ENCODE measurements at places on chromosomes 4 and X.

- DNase-seq = no peak
Observed at GRCh38 chr4:8560265-8561047, 19.7 kb upstream of the GPR78 start.

GRCh38 chrX:108438110-108438623 is at the start of gene COL4A6:
TSS of gene COL4A6 (minus strand) at chrX:108438422. CDS start at chrX:108438196, 226 bp downstream.
- no peak for DNase-seq

DNA sequence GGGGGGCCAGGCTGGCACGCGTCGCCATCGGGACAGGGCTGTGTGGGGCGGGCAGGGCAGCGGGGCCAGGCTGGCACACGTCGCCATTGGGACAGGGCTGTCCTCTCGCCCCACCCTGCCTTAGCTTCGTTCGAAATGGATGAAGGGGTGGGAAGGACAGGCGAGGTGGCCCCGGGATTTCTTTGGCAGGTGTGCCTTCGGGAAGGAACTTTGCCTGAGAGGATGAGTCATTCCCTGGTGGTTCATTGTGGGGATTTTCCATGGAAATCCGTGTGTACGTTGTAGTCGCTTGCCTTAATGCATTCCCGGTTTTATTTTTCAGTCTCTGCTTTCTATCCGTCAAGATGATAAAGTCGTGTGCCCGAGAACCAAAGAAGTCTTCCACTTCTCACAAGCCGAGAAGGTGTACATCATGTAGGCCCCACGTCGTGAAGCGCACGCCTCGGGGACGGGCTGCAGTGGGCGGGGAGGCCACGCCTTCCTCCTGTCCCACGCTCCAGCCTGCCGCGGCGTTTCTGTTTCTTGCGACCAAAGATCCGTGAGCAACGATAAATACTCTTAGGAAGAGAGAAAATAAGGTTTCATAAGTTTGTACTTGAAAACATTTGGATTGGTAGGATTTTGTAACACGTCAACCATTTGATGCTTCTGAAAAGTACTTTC is 8.1 kb upstream of the UVSSA start:
- no peak for DNase-seq

GRCh38 chr4:145319751-145320150 is 139.4 kb upstream of the OTUD4 start:
- no peak for DNase-seq

- no peak for DNase-seq
Observed at GRCh38 chr4:4254666-4255065, 6.6 kb upstream of the TMEM128 start.

DNA sequence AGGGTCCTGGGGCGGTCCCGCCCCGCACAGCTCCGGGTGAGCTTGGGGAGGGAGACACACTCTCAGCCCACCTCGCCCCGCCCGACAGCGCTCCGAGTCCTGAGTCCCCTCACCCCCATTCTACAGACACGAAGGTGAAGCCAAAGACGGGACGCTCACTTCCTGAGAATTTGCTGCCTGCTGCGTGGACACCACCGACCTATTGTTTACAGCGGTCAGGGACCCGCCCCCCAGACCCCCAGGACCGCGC is 796 bp upstream of the ZNF141 start:
- no peak for DNase-seq

- no peak for DNase-seq
Observed at GRCh38 chr4:156873799-156874198, 97.8 kb downstream of the PDGFC start.

DNA sequence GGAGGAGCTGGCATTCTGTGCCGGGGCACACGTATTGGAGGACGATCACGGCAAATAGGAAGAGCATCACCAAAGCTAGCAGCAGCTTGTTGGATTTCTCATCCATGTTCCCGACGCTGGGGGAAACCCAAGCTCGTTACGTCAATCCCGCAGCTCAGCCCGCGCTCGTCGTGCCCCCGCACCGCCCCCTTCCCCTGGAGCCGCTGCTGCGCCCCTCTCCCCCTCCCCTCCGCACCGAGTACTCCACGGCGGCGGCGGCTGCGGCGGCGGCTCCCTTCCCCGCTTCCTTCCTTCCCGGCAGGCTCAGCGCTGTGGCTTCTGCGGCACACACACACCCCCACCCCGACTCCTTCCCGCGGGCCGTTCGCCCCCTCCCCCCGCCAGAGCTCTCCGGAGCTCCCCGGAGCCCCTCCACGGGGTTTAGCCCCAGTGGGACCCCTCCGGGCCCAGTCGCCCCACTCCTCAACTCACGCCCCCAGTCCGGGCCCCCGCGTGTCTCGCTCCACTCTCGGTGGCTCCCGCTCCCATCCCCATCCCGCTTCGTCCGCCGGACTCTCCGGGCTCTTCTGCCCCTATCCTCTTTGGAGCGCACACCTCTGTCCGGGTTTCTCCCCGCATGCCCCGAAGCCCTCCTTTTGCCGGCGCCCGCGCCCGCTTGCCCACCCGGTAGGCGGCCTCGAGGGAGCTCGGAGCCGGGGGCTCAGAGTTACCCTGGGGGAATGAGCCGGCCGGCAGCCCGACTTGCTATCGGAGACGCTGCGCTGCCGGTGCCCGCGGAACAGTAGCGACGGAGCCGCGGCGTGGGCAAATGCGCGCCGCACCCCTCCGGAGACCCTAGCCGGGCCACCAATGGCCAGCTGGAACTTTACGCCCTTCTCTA is 978 bp downstream of the HS6ST2 start:
- no peak for DNase-seq

- DNase-seq = no peak
Observed at GRCh38 chr4:15110120-15110571, 107.9 kb downstream of the CPEB2 start.

- DNase-seq = peak; percentile 5
Observed at GRCh38 chr4:104206784-104207183, 287.9 kb downstream of the CXXC4 start.

DNA sequence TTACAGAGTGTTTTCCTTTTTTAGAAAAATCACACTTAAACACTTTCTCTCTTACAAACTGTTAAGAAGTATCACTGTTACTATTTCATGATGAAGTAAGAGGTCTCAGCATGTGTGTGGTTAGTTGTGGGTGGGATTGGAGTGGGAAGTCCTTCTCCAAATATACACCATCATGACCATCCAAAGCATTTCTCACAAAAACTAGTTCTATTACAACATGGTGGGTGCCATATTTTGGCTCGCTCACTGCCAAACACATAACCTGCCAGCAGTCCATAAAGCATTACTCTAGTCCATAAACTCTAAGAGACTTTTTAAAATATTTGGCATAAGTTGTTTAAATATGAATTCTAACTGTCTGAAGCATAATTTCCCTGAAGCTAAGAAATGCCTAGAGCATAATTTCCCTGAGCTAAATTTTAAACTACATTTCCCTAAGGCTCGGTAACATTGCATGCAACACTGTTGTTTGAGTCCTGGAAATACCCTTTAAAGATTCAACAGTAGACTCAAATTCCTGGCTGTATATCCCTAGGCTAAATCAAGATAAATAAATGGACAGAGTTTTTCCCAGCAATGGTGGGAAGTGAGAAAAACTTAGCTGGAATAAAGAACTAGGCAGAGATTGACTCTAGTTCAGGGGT is 415.0 kb upstream of the INTU start:
- no peak for DNase-seq

DNA sequence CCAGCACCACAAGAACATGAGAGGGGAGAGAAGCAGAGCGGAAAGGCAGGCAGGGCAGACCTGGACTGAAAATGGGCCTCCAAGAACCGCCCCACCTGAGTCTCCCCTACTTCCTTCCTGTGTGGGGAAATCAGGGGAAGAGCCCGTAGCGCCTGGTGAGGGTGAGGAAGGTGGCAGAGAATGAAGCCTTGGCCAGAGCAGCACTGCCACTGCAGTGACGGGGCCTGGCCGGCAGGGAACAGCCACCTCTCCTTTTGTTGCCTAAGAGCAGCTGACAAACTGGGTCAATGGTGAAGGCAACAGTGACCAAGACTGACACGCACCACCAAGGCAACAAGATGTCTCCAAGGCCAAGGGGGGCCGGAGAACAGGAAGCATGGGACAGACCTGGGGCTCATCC is 58.4 kb upstream of the CBR4 start:
- DNase-seq = no peak

DNA sequence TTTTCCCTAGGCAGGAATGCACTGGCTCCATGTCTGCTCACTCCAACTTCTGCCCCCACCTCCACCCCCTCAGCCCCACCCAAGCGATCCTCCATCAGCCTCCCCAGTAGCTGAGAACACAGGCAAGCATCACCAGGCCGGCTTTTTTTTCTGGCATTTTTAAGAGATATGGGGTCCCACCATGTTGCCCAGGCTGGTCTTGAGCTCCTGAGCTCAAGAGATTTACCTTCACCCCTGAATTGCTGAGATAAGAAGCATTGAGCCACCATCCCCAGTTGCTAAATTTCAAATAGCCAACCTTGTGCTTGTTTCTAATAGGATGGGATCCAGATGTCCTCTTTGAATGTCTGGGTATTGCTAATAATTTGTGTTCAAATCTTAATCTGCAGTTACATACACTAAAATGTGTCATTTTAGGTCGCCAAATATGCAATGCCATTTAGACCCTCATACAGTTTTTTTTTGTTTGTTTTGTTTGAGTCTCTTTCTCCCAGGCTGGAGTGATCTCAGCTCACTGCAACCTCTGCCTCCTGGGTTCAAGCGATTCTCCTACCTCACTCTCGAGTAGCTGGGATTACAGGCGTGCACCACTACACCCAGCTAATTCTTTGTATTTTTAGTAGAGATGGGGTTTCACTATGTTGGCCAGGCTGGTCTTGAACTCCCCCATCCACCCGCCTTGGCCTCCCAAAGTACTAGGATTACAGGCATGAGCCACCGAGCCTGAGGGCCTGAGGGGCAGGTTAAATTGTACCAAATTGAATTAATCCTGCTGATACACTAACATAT is 8.8 kb downstream of the LARP7 start:
- DNase-seq = no peak

DNA sequence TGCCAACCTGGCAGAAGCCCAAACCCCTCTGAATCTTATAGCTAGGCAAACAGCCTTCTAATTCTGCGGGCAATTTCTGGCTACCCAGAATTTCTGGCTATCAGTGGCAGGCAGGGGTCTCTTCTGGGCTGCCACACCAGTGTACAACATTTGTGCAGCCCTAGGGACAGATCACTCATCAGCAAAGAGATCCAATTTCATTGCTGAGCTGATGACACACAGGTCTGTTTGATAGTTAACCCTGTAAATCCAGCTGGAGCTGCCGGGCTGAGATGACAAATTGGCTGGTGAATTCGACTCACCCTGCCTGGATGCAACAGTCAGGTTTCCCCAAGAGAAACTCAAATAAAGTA is 2.4 kb downstream of the MID1 start:
- peak; percentile 14 for DNase-seq

DNA sequence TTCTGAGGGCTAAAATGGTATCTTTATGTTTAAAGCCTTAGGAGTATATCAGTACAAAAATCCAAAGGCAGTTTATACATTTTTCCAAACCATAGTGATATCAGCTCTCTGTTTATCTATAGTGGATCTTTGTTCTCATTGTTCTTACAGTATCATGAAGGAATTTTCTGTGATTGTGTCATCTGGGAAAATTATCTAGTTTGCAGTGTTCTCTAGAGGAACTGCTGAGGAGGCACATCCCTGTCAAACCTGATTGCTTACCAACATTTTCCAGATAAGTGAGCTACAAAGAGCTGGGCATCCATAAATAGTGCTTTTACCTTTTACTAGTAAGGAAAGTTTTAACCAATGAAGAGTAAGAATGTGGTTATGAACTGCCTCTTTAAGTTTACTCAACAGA is 44.9 kb upstream of the SLC25A31 start:
- no peak for DNase-seq

DNA sequence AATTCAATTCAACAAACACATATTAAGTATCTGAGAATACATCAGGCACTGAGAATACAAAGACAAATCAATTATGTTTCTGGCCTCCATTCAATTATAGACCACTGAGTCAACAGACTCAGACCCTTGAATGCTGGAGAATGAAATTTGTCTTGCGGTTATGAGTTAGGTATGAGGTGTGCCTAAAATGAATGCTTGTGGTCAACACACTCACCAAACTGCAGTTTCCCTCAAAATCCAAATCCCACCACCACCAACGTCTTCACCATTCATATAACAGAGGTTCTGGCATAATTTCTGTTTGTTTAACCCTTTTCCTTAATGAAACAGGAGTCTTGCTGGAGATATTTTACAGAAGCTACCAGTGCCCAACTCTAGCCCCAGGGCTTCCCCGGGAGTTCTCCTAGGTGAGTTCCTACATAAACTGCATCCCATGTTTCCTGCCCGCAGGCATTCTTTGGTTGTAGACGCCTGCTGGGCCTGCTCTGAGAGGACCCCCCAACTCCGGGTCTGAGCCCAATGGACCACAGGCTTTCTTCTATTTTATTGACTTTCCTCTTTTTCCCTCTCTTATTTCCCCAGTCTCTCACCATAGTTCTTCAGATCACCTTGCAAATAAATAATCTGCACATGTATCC is 119.2 kb downstream of the DDX53 start:
- peak; percentile 27 for DNase-seq

- no peak for DNase-seq
Observed at GRCh38 chr4:110119337-110119736, 79.1 kb downstream of the ELOVL6 start.

DNA sequence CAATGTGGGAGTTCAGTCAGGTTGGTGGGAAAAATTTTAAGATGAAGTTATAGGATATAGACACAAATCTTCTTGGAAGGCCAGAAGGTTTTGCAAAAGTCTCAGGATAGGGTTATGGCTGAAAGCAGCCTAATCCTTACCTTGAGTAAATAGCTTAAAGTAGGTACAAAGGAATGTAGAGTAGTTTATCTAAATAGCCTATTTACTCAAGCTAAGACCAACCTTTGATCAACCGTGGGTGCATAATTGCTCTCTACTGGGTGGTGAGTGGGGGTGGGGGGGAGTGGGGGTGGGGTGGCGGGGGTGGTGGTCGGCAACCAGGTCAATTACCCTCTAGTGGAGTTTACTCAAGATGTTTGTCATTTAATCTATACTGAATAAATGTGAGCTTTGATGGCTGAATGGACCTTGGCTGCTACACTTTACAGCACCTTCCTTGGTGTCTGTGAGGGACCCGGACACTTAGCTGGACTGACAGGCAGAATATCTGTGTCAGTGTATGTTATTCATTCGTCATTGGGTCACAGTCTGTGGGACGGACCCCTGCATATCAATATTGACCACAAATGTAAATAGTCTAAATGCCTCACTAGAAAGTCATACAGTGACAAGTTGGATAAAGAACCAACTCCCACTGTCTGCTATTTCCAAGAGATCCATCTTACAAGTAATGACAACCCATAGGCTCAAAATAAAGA is 545.7 kb upstream of the PABPC4L start:
- no peak for DNase-seq
